Stimulated activated CD4-positive, alpha-beta T cell treated with anti-CD3 and anti-CD28 coated beads, Interleukin-2, amount 100 ng/mL, for 4 hours (primary cell): ENCODE measurements at places on chromosomes 5 and 9.

DNA sequence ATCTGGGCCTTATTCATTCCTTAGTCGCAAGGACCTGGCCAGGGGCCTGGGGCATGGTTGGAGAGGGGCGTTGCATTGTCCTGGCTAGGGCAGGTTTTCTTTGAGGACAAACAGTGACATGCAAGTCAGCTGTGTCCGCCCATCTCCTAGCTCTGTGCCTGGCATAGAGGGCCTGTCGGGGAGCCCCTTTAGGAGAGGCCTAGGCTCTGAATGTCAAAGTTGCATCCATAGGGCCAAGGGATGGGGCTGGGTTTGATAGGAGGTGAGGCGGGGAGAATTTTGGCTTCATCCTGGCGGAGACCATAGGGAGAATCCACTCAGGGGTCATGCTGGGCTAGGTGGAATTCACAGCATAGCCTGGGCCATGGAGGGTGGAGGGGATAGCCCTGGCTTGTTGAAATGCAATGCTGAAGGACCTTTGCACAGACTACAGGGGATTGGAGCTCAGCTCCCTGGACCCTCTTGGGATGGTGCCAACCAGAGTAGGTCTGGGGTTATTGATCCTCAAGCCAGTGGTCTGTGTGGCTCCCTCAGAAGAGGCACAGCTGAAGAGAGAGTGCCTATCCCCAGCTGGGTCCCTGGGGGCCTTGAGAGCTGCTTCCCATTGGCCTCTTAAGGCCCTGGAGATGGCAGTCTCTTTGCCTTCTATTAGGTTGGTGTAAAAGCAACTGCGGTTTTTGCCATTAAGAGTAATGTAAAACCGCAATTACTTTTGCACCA, 104.0 kb downstream of the RGS3 start:
- DNase-seq = no peak

DNA sequence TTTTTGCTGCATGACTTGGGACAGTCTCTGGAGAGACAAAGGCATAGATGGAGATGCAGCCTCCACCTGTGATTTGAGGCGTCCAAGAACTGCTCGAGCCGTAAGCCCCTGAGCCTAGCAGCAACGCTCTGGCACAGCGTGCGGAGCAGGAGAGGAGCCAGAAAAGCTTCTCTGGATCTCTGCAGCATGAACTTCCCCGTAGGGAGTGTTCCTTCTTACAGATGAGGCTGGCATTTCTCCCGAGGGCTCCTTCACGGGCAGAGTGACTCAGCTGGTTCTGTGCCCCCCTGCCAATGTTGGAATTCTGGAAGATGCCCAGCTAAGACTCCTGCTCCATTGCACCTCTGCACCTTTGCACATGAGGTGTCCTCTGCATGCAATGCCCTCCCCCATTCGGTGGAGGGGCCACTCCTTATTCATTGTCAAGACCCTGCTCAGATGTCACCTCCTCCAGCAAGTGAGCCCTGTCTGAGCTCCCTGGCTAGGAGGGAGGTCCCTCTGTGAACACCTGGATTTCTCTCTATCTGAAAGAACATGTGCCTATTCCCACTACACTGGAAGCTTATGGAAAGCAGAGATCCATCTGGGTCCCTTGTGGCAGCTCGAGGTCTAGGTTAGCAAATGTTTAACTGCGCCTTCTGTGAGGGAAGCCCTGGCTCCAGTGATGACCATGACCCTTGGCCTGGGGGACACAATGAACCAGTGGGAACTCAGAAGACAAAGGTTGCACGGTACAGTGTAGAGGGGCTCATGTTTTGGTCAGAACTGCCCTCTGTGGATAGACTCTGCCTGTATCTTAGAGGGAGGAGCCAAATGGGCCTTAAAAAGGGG, 39.6 kb downstream of the SH3PXD2B start:
- DNase-seq = no peak

DNA sequence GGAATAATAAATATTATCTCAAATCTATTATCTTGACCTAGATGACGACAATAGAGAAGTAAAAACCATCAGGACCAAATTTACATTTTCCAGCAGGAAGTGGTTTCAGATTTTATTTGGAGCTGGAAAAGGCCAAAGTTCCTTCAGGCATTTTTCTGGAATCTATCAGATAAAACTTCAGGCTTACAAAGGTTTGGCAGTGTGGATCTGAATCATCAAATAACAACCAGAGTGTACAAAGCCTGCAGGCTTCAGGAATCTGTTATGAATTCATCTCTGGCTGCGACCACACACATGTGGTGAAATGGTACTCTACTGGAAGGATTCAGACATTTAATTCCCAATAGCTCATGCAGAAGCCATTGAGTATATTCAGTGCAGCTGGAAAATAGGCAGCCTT, 726.4 kb upstream of the GRAMD2B start:
- DNase-seq = no peak

DNA sequence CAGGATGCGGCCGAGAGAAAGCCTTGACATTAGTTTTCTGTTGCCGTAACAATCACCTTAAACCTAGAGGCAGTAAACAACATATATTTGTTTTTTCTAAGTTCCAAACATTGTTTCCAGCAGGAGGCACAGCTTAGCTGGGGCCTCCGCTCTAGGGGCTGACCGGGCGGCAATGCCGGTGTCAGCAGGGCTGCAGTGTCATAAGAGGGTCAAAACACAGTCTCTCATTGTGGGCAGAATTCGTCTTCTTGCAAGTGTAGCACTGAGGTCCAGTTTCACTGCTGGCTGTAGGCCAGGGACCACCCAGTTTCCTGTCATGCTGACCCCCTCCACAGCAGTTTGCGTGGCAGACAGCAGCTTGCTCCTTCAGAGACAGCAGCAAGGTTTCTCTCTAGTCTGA, 186.2 kb downstream of the PJA2 start:
- no peak for DNase-seq

- no peak for DNase-seq
Measured at GRCh38 chr9:7186175-7186574, 428.4 kb downstream of the KDM4C start.

GRCh38 chr5:17425385-17426070, 72.5 kb upstream of the TAF11L2 start:
- DNase-seq = no peak

DNA sequence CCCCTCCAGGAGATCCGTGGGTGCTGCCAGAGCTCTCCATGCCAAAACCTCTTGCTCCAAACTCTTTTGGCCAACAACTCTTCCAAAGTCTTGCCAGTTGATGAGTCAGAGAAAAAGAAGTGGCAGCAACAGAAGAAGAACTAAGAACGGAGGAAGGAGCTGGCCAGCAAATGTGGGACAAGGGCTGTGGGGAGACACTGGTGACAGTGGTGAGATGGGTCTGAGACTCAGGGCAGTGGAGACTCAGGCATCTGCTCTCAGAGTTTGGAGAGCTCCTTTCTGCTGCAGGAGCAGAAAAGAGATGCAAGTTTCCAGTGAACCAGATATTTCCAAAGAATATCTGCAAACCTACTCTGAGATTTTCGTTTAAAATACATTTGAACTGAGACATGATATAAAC, 92.3 kb upstream of the SEMA6A start:
- no peak for DNase-seq

GRCh38 chr5:74538206-74538661, 102.3 kb downstream of the ENC1 start:
- DNase-seq = no peak

GRCh38 chr5:158499075-158499891, 600.4 kb downstream of the EBF1 start:
- no peak for DNase-seq

- DNase-seq = no peak
Measured at GRCh38 chr5:57698802-57699201, 216.2 kb upstream of the ACTBL2 start.

GRCh38 chr9:96067600-96067999, 192.1 kb downstream of the ERCC6L2 start:
- DNase-seq = no peak

DNA sequence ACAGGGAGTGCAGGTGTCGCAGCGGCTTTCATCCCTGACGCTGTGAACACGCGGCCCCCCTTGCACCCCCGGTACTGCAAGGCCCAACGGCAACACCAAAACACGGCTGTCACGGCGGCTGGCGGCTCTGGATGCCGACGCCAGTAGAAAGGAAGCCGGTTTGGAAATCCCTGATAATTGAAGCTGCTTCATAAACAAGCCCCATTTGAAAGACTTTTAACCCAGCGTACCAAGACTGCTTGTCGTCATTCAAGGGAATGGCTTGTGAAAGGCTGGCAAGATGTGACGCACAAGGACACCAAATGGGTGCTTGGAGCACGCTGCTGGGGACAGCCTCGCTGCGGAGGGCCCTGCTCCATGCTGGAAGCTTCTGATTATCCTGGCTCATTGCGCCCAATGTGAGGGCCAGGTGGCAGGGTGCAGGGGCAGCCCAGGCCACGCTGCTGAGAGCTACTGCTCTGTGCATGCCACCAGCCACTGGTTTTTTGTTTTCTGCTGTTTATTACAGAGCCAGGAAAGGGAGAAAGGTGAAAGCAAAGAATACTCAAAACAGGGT, 63.1 kb downstream of the GTF3C4 start:
- no peak for DNase-seq
